ENCODE measurements at places on chromosomes 3 and 15. TPM values are rescaled to one million over a fixed set of nuclear protein-coding genes. Genes with fewer than 3 reads are reported as not detected.

DRD3 gene
- total RNA-seq = not detected

HESX1 gene
- 0.47 TPM for total RNA-seq

RASGRP1 gene
- total RNA-seq = 20.4 TPM

NEK10 gene
- total RNA-seq = 25.7 TPM

ECE2 gene
- total RNA-seq = 2.2 TPM

SLC2A2 gene
- total RNA-seq = not detected

WNT5A gene
- total RNA-seq = 6.6 TPM

GP5 gene
- total RNA-seq = not detected

THPO gene
- total RNA-seq = not detected

CACNA1D gene
- total RNA-seq = 14.0 TPM

CPLX3 gene
- total RNA-seq = 1.6 TPM

ZBTB47 gene
- total RNA-seq = 22.1 TPM

SMC4 gene
- total RNA-seq = 52.4 TPM

TM6SF1 gene
- total RNA-seq = 20.1 TPM

FAM81A gene
- total RNA-seq = 93.1 TPM

NGLY1 gene
- 34.0 TPM for total RNA-seq

CILP gene
- total RNA-seq = 0.31 TPM

GRCh38 chr3:67044295-67044694, 46.2 kb downstream of the KBTBD8 start:
- DNase-seq = no peak

DNA sequence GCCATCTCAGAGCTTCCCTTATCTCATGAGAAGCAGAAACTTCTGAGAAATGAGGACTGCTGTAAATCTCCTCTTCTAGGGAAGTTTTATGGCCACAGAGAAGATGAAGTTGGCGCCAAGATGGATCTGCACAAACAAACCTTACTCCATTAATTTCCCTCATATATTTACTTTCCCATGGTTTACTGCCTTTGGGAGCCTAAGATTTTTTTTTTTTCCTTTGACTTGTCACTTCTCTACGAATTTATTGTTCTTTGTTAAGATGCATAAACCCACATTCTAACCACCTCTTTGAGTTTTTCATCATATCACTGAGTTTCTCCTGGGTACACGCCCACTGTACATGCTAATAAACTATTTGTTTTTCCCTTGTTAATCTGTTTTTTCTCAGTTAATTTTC, 21.5 kb upstream of the NPTN start:
- DNase-seq = no peak

DNA sequence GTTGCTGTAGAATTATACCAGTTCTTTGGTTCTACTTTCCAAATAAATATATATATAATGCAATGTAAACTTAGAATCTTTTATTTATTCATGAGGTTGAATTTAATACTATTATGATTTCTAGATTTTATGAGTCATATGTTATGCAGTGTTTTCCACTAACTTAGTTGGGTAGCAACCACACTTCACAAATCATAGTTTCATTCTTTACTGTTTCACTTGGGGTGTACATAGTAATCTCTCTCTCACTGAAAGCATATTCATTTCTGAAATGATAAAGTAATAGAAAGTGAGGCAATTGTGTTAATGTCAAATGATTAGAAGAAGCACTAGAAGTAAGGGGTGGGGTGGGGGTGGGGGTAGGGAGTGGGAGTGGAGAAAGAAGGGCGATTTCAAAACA, 52.6 kb downstream of the IQCH start:
- no peak for DNase-seq

- DNase-seq = no peak
These were observed 41.3 kb upstream of the CORO2B start for GRCh38 chr15:68537506-68537905.

DNA sequence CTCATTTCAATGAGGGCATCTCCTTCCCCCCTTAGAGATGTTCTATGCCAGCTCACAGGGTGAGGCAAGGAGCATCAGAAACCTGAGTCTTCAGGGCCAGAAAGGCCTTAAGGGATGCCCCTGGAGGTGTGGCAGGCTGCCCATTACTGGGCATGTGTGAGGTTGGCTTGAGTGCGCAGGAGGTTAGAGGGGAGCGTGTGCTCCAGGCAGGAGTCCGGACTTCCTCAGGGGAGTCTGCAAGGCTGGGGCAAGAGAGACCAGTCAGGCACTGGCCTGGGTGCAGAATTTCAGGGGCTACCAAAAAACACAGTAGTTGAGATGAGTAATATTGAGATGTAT, 1.9 kb downstream of the LOXL1 start:
- no peak for DNase-seq

DNA sequence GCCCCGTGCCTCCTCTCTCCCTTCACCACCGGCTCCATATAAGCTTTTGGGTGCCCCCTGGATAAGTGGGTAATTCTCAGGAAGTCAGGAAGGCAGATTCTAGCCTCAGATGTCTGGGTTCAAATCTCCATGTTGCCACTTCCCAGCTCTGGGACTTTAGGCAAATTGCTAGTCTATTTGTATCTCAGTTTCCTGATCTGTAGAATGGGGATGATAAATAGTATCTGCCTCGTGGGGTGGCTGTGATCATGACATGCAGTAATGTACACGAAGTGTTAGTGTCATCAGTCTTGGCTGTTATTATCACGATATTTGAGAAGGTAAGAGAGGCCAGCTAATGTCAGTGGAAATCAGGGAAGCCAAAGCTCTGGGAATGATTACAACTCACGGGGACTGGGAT, 43.3 kb downstream of the MUC4 start:
- no peak for DNase-seq

- no peak for DNase-seq
These were observed 43.6 kb downstream of the SST start for GRCh38 chr3:187626581-187626980.

GRCh38 chr15:67144609-67145311, 79.4 kb downstream of the SMAD3 start:
- no peak for DNase-seq

GRCh38 chr15:65653801-65654521, 32.2 kb downstream of the SLC24A1 start:
- DNase-seq = no peak

DNA sequence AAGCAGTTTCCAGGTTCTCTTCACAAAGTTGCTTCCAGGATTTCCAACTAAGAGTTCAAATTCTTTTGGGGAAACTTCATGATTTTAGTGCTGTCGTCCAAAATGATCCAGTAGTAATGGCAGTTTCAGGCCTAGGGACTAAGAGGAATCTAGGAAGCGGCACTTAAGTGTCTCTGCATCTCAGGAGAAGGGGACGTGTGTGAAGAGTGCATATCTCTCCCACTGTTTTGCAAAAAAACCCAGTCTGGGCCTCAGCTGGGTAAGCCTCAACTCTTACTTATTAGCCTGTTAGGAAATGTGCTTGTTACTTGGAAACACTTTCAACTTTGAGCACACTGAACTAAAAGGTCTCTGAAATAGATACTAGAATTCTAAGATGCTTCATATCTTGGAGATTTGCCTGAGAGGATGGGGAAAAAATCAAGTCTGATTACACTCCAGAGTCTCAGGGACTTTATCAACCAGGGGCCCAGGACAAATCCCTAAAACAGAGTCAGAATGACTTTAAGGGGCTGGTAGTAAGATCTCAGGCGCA, 81.8 kb downstream of the WDR76 start:
- DNase-seq = no peak

GRCh38 chr3:161913786-161914389, 417.3 kb downstream of the OTOL1 start:
- DNase-seq = no peak

GRCh38 chr15:39498629-39499028, 82.2 kb upstream of the THBS1 start:
- no peak for DNase-seq

DNA sequence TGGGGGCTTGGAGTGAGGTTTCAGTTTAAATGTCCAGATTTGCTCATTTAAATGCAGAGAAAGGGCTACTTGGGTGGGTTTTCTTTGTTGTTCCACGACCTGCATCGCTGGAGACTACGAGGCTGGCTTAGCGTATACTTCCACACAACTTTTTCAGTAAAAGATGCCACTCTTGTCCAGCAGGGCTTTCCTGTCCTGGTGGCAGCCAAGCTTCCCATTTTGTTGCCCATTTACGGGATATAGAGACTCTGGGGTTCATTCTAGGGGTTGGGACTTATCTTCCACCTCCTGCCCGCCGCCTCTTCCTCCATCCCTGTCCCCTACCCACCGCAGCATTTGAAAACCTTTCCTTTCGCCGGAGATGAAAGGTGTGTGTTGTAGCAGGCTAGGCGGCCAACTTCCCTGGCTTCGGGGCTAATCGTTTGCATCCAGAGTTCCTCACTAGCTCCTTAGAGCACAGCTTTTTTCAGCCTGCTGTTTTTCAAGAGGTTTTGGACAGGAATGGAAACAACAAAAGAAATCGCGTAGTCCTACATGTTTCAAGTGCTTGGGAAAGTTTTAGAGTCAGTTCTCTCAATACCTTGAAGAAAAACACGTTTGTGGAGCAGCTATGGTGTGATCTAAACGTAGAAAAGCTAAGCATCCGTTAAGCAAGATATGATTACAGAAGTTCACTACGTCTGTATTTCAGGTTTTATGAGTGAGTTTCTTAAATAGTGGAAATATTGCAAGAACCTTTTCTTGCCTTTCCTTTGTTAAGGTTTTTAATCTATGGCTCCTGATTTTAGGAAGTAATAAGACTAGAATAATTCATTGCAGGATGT, 843 bp downstream of the CHRNA5 start:
- DNase-seq = no peak

- no peak for DNase-seq
These were observed 28.3 kb downstream of the MASP1 start for GRCh38 chr3:187263270-187263669.

GRCh38 chr15:85563328-85563727, 182.9 kb downstream of the AKAP13 start:
- no peak for DNase-seq

- DNase-seq = no peak
These were observed 72.9 kb downstream of the TM4SF4 start for GRCh38 chr3:149547413-149547812.

- DNase-seq = no peak
These were observed 15.4 kb downstream of the CHRD start for GRCh38 chr3:184395320-184395660.

DNA sequence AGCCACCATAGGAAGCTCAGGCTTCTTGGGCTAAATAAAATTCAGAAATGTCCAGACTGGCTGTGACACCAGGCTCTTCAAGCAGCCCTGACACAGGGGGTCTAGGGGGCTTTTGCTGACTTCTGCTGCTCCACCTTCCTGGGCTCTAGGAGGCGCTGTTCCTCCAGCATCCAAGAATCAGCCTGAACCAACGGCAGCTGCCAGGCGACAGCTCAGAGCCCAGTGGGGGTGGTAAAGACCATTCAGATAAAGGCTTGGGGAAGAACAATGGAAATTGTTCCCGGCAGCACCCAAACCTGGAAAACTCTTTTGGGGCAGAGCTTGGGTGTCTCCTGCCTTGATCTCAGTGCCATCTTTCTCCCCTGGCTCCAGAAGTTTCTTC, 21.6 kb upstream of the PSTPIP1 start:
- DNase-seq = no peak

DNA sequence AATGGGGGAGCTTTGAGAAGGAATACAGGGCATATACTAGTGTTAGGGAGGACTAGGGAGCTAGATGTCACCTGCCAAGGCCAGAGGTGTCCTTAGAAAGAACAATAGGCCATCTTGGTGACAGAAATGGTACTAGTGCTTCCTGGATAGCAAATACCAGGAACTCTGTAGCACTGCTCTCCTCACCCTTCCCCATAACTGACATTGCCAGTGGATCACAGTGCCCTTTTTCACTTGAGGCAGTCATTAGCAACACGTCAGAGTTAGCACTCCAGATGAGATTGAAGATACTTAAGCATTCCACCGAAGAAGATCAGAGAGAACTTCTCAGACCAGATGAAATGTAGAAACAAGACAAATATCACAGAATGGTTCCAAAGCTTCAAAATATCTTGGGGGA, 103.1 kb upstream of the PDZRN3 start:
- no peak for DNase-seq

- no peak for DNase-seq
These were observed 27.6 kb upstream of the GPR171 start for GRCh38 chr3:151230646-151231045.

Measured in occipital lobe (tissue), 3 donors.